ENCODE measurements at places on chromosomes 16 and 17.

DNA sequence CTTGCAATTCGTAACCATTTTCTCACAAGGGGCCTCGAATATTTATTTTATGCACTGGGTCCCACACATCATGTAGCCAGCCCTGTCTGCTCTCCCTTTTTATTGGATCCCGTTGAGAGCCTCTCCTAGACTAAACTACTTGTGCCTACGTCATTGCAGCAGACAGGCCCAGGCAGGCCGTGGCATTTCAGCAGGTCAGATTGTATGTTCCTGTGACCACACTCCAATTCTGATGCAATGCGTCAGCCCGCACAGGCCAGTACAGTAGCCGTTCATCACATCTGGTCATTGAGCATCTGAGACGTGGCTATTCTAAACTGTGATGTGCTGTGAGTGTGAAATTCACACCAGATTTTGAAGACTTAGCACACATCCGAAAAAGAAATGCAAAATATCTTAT is 42.2 kb downstream of the ABAT start:
- DNase-seq = no peak

- peak; percentile 60 for DNase-seq
Measured at GRCh38 chr17:47693731-47694580, at the start of gene TBKBP1. TSS of gene TBKBP1 (plus strand) at chr17:47694161. CDS start at chr17:47696113, 1,952 bp downstream.

- DNase-seq = no peak
Measured at GRCh38 chr16:5216441-5217080, 119.0 kb upstream of the EEF2KMT start.

- no peak for DNase-seq
Measured at GRCh38 chr17:78654325-78654724, 77.1 kb upstream of the DNAH17 start.
